ENCODE measurements at places on chromosomes 11 and 22.
A peak's percentile ranks its signal among the peaks of the same experiment; 100 is the strongest.

GRCh38 chr11:19394525-19395016 is 153.8 kb upstream of the E2F8 start:
- no peak for ATAC-seq

DNA sequence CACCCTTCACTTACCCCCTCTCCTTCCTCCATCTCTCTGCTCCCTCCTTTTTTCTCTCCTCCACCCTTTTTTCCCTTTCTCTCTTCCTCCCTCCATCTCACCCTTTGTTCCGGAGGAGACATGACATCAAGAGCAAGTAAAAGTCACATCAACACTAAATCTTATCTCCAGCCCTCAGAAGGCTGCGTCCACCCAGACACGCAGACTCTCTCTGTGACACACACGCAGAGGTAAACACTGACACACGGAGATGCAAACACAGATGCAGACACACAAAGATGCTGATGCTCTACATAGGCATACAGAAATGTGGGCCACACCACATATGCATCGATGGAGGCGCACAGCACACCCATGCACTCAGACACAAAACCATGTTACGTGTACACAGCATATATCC is 27.0 kb downstream of the NRXN2 start:
- ATAC-seq: no peak

DNA sequence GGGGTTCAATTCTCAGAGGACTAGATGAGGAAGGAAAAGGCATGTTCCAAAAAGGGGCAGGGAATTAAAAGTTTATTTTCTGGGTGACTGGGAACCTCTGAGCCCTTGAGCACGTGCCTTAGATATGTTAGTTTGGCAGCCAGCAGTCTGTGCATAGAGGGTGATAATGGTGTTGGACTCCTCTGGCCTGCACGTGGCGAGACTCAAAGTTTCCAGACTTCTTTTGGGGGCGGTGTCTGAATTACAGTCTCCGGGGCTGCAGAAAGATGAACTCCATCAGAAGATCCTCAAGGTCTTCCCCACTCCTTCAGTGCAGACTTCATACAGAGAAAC is 861 bp upstream of the ZNRF3 start:
- ATAC-seq: peak; percentile 1

DNA sequence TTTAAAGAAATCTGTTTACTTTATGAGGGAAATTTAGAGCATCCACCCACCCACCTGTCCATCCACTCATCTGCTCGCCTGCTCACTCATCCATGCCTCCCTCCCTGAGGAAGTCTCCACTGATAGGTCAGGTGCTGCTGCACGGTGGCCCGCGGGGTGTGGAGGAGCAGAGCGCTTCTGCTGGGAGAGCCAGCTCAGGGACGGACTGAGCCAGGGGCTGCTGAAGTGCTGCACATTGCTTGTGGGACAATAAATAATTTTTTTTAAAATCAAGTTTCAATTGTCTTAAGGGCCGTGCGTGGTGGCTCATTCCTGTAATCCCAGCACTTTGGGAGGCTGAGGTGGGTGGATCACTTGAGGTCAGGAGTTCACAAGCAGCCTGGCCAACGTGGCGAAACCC is 148.9 kb downstream of the TBC1D22A start:
- no peak for ATAC-seq

DNA sequence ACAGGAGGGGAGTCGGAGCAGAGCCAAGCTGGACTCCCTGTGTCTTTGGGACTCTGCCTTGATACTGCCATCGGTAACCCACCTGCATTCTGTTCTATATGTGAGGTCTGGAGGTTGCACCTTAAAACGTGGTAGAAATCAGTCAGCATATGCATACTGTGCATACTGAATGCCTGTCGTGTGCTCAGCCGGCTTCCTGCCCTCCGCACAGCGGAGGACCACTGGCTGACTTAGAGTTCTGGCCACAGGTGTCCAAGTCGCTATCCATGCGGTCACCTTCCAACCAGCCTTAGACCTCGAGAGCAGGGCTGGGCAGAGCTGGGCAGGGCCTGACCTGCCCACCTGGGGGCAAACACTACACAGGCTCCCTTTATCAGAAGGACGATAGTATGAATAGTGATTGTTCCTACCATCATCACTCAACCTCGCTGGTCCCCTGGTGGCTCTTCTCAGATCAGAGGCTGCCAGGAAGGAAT is 3.8 kb downstream of the TBC1D10C start:
- no peak for ATAC-seq

DNA sequence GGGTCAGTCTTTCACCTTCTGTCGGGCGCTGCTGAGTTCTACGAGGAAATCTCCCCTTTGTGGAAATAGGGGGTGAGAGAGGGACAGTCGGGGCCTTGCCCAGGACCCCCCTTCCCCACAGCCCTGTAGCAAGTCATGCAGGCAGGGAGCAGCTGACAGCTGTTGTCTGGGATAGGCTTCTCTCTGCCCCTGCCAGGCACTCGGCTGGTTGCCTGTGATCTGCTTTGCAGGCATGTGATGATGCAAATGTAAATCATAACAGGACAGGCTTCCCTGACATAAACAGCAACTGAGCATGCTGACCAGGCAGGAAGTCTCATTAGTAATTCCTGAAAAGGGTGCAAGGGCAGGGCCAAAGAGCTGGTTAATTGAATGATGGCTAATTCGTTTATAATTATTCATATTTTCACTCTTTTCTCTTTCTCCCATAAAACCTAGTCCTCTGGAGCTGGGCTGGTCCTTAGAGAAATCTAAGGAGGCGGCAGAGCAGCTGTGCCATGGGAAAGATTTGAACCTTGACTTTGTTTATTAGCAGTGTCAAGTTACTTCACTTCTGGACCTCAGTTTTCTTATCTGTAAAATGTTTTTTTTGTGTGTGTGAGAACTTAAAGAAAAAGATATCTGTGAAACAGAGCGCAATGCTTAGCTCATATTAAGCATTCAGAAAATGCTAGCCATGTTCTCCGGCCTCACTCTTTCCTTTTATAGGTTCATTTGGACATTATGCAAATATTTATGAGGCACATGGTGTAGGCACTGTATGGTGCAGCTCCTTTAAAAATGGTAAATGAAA is 129.7 kb downstream of the LDLRAD3 start:
- peak; percentile 49 for ATAC-seq

GRCh38 chr11:64248578-64248977 is 1.8 kb upstream of the PPP1R14B start:
- ATAC-seq: no peak

DNA sequence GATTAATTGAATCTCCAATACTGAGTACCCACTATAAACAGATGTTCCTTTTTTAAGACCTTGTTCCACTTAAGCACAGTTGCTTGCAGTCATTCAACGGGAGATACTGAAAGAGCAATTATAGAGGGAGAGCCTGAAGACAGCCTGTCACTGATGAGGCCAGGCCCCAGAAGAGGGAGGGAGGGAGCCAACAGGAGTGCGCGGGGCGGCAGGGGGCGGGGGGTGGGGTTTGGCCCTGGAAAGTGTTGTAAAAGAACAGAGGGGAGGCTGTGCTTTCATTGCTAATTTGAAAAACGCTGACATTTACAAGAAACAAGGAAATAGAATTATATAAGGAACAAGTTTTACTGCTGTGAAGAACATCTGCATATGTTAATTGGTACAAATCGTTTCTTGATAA is 53.1 kb downstream of the MAP6 start:
- no peak for ATAC-seq

GRCh38 chr11:110990311-110990710 is 255.2 kb upstream of the POU2AF2 start:
- no peak for ATAC-seq

- no peak for ATAC-seq
Measured at GRCh38 chr22:50236731-50237409, 8.0 kb downstream of the TUBGCP6 start.

DNA sequence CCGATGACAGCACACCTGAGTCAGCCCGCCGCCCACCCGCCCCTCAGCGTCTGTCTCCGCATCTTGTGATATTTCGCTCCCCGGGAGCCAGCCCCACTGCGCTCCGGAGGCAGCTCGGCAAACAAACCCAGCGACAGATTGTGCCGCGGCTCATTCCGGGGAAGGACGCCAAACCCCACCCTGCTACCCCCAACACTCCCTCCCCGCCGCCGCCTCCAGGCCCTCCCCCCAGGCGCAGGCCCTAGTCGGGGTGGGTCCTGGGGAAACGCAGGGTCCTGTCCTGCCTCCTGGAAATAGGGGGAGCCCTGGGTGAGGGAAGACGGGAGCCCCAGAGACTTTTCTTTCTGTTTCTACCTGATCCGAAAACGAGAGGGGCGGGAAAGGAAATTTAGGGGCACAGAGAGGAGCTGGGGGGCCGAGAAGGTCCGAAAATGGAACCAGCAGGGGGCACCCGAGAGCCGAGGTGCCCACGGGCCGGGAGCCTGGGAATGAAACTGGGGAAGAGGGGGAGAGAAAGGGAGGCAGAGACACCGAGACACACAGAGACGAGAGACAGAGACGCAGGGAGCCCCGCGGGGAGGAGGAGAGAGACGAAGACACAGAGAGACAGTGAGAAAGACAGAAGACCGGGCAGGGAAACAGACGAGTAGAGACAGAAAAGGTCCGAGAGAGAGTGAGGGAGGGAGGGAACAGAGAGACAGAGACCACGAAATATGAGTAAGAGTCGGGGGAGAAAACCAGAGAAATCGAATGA is 1.7 kb upstream of the RTN4RL2 start:
- no peak for ATAC-seq

DNA sequence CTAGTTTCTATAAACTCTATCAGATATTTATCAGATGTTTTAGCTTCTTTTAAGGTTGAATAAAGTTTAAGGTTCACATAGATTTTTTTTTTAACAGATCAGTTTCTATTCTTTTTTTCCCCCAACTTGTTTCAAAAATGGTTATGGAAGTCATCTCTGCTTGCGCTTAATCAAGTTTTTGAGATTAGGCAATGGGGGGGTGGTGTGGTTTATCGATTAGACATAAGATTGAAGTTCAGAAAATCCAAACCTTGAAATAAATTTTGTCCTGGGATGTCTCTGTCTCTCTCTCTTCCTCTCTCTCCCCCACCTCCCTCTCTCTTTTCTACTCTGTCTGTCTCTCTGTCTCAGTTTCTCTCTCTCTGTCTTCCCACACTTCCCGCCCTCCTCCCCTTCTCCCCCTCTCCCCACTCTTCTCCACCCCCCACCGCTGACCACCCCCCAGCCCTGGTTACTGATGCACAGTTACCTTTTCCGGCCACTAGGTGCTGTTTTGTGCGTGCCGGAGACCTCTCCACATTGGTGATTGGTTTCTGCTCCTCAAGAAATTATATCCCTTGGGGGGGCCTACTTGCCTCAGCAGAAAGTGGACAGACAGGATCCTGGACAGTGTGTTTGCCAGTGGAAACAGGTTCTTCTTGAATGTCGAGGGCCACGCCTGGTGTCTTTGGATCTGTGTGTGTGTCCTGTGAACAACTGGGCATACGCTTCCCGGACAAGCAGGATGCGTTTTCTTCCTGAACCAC is 29.7 kb upstream of the ANO1 start:
- peak; percentile 96 for ATAC-seq

DNA sequence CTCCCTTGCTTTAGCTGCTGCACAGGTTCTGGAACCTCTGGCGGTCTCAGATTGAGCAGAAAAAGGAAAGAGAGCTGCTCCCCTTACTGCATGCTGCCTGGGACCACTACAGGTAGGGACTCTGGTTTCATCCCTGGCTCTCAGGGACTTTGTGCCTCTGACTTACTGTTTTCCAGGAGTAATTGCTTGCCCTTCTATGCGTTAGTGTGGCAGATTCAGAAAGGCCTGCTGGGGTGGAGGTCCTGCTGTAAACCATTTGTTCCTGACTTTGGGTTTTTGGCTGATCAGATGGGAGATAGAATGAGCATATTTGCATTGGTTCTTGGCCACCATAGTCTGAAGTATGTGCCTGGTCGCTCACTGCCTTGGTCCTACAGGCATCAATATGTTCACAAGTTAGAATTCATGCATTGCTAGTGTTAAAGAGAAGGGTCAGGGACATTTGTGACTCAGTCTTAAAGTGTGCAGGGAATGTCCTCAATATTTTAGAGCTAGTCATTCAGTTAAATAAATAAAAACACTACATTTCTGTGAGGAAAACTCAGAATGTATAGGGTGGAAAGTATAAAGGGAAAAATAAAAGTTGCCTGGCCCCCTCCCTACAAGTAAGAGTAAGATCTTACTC is 78.0 kb downstream of the PISD start:
- ATAC-seq: no peak

DNA sequence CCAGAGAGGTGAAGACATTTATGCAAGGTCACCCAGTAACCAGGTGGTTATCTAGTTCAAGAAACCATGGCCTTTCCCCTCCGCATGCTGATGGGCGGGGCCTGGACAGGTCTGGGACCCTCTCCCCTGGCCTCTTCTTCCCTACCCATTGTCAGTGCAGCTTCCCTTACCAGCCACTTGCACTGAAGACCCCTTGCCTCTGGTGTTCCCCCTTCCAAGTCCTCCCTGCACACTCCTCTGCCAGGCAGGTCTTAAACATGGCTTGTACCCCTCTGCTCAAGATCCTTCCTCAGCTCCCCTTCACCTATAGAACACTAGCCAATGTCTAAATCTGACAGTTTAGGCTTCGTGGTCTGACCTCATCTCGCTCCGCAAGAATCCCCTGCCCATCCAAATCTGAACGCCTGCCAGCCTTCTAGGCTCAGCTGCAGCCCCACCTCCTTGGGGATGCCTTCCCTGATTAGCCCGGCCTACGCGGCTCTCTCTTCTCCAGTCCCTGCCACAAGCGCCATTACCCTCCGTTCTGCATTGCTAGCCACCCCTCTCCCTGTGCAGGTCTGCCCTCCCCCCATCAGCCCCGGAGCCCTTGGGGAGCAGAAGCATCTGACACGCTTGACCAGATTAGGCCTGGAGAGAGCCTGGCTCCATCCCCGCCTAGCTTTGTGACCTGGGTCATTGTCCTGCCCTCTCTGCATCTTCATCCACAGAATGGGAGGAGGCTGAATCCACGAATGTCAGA is 213.8 kb downstream of the DSCAML1 start:
- no peak for ATAC-seq

DNA sequence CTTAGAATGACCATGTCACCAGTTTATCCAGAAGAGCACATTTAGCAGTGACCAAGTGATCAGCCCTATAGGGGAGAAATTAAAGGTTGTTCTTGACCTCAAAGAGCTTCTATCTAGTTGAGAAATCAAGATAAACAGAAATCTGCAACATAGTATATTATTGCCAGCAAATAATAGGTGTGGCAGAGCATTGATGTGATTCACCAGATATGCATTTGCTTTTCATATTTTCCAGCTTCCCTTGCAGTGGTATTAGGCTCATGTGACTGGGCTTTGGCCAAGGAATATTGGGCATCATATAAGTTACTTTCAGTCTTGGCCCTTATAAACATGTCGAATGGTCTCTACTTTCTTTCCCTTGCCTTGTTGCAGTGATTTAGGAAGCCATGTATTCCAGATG is 34.5 kb downstream of the COMMD9 start:
- peak; percentile 32 for ATAC-seq
